ENCODE measurements at places on chromosomes 2 and 18.

DNA sequence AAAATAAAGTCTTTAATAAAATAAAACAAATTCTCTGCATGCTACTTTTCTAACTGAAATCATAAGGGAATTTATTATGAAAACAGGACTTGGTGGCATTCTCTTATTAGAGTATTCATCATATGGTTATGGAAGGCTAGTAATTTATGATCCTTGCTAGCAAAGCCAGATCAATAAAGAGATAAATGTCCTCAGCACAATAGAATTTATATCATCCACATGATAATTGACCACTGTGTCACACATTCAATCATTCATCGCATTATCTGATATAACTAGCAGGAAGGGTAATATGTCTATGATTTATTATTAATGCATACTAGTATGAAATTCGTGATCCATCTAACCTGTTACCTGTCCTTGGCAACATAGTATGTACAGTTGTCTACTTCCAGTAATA lies 175.8 kb downstream of the MYO3B start:
- no peak for DNase-seq

GRCh38 chr2:194383401-194383800 lies 1273.6 kb upstream of the SLC39A10 start:
- no peak for DNase-seq

- DNase-seq = no peak
Measured at GRCh38 chr2:144630459-144631215, 110.7 kb upstream of the ZEB2 start.

DNA sequence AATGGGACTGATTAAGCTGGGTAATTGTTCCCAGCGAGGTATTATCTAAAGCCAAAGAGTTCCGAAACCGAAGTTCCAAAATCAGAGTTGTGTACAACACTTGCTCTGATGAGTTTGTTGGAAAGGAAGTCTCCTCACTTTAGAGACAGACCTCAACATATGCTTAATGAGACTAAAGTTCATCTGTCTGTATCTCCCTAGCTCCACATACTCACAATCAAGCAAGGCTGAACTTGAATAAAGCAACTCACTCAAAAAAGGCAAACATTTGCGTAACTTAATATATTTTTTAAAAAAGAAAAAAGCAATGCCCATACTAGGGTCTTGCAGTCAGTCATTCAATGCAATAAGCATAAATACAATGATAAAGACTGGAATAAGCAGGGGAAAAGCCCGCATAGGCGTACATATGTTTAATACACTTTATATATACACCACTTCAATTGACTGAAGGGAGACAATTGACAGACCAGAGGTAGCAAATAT lies 60.0 kb downstream of the IRS1 start:
- DNase-seq = no peak

GRCh38 chr2:10245021-10245420 lies 57.7 kb upstream of the HPCAL1 start:
- DNase-seq = no peak

DNA sequence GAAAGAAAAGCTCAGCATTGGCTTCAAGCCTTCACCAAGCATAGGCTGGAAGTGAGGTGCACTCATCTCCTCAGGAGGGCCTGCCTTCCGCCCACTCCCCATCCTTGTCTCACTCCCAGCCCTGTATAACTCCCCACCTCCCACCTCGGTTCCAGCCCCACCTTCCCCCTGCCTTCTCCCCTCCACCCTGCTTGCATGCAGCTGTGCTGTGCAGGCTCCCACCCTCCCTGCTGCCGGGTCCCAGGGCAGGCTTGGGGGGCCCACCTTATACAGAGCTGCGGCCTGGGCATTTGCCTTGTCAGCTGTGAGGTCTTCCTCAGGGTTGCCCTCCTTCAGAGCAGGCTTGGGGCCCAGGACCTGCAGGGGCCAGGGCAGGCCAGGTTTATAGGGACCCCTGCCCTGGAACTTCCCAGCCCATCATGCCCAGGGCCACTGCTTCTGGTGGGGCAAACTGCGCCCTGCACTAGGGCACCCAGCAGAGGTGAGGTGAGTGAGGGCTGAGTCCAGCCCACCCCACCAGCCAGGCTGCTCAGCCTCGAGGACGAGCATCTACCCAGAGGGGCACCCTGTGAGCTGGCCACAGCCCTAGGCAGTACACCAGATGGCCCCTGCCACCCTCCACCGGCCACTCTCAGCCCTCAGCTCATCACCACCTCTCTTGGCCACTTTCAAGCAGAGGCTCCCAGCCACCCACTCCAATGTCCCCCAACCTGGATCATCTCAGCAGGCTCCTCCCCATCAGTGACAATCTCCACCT lies 11.6 kb downstream of the CAPG start:
- DNase-seq = no peak

DNA sequence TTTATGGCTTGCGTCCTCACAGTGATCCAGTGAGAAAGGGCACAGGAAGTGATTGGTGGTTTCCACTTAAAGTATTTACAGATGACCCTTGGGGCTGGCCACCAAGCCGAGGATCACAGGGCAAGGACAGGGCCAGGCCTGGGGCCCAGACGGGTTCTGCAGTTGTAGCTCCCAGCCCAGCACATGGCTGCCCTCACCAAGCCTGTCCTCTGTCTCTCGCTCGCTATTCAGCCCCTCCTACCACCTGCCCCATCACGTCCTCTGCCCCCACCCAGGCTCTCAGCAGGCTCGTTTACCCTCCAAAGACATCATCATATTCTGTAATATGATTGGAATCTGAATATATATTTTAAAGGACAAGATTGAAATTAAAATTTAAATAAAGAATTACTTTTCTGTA lies 246.0 kb downstream of the KLHL29 start:
- no peak for DNase-seq

GRCh38 chr2:8693157-8693821 lies 11.4 kb downstream of the ID2 start:
- DNase-seq = peak; percentile 9

- no peak for DNase-seq
Measured at GRCh38 chr2:105278654-105279053, 37.1 kb downstream of the GPR45 start.

DNA sequence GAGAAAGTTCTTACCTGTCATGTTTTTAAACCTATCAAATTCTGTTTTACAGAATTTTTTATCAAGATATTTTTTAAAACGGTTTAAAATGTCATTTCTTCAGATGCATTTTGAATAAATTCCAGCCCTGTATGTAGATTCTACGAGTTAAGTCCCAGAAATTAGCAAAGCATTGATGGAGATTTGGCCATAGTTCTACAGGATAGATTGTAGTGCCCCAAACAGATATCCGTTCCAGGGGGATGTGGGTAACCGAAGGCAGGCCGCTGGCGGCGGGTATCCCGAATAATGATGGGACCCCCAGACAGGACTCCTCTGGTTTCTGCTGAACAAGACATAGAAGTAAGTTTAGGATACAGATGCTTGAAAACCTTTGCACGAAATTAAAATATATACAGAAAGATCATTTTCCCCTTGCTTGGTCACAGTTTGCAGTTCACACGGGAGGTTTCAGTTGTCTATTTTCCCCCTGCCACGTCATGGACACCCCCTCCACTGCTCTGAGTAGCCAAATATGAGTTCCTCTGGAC lies 755 bp downstream of the NOL4 start:
- DNase-seq = no peak

DNA sequence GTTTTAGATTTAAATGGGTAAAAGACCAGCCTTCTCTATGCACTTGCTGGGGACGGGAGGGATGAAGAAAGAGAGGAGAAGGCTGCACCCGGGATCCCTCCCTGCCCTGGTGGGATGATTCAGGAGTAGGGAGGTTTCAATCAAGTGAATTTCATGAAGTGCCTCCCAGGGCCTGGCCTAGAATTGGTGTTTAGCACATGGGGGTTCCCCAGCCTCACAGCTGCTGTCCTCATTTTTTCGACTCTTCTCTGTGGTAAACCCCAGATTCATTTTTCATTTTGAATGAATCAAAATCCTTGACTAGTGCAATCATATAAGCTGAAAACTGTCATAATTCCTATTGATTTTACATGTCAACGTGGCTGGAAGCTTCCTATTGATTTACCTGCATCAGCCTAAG lies 81.1 kb downstream of the LPIN1 start:
- DNase-seq = no peak

- peak; percentile 25 for DNase-seq
Measured at GRCh38 chr18:58044370-58045241, 580 bp downstream of the NEDD4L start.

DNA sequence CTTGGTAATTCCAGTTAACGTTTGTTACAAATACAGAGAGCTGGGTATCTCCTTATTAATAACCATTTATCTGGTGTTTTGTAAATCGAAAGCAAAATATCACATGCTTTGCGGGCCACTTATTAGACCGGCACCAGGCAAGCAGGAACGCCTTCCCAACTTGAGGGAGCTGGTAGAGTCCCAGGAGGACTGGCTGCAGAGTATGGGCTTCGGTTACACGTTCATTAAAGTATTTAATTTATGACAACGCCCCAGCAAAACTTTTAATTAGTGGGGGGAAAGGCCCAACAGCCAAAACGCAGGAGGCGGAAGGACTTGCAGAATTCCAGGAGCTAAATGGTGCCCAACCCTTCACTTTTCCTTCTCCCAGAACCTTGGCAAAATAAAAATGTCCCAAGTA lies 3.7 kb downstream of the SMAD7 start:
- DNase-seq = no peak

DNA sequence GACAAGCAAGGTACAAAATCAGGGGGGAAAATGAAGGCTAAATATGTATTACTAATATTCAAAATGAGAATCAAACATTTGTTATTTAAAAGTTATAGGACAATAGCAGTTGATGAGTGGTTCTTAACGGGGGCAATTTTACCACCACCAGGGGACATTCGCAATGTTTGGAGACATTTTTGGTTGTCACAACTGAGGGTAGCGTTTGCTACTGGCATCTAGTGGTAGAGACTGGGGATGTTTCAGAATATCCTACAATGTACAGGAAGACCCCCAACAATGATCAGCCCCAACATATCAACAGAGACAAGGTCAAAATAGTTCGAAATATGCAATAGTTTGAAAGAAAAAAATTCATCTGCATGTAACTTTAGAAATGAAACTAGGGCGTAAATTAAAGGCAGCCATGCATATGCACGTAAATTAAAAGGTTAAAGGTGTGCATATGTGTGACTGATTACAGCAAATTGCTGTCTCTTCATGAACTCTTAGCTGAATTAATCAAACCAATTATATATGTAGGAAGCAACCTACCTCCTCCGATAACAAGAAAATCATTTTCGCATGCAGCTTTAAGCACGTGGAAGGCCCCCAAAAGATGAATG lies 61.2 kb upstream of the CUL3 start:
- DNase-seq = no peak

DNA sequence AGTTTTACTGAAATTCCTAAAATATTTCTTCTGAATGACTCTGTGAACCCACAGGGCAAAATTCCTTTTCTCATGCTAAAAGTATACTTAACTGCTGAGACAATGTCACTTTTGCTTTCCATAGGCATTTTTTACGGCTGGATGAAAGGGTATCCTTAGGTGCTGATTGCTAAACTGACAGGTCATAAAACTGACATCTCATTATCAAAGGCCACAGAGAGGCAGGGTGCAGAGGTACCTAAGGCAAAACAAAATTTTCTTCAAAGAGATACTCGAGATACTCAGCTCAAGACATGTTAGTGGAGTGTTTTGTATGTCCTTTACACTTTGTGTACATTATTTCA lies 62.0 kb upstream of the WDR75 start:
- DNase-seq = no peak

GRCh38 chr2:235599596-235600338 lies 105.9 kb downstream of the AGAP1 start:
- no peak for DNase-seq

DNA sequence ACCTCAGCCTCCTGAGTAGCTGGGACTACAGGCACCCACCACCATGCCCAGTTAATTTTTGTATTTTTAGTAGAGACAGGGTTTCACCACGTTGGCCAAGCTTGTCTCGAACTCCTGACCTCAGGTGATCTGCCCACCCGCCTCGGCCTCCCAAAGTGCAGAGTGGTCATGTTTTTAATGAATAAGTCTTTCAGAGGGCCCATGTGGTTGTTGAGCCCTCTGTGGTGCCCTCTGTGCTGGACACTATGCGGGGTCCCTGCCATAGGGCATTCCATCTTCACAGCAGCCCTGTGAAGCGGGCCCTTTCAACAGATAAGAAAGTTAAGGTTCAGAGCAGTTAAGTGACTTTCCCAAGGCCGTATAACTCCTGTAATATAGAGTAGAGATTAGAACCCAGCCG lies 25.9 kb downstream of the MYO7B start:
- no peak for DNase-seq

GRCh38 chr2:158130832-158131473 lies 29.3 kb downstream of the UPP2 start:
- DNase-seq = peak; percentile 82

- no peak for DNase-seq
Measured at GRCh38 chr18:41347057-41347456, 608.0 kb upstream of the PIK3C3 start.
